Stimulated activated CD4-positive, alpha-beta T cell treated with anti-CD3 and anti-CD28 coated beads, Interleukin-4, amount 100 ng/mL, for 4 hours (primary cell): ENCODE measurements at places on chromosomes 4 and X.

GRCh38 chr4:82493721-82494425, 63.5 kb downstream of the ENOPH1 start:
- no peak for DNase-seq

- no peak for DNase-seq
These were observed 103.7 kb downstream of the PSAPL1 start for GRCh38 chr4:7330811-7331681.

DNA sequence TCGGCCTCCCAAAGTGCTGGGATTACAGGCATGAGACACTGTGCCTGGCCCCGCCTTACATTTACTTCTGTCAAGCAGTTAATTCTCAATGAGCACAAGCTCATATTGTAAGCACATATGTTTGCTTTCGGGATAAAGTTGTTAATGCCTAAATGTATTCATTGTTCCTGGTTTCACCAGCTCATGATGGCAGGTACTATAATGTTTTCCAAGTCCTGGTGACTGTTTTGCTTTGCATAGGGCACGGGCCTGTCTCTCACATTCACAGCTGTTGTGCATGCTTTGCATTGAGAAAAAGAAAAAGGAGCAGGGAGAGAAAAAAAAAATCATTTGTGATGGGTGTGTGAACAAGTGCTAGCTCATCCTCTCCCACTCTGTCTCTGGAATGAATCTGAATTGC, 661.2 kb upstream of the TENM3 start:
- no peak for DNase-seq

GRCh38 chr4:74096265-74096980, 2.6 kb downstream of the CXCL2 start:
- no peak for DNase-seq

- DNase-seq, result no peak
These were observed 372.6 kb upstream of the TECRL start for GRCh38 chr4:64781737-64782326.

- DNase-seq, result no peak
These were observed 118.2 kb downstream of the EPHA5 start for GRCh38 chr4:65552057-65552456.

- no peak for DNase-seq
These were observed 14.5 kb downstream of the TSPAN7 start for GRCh38 chrX:38575888-38576287.

- DNase-seq, result no peak
These were observed 1350.5 kb upstream of the PABPC4L start for GRCh38 chr4:135552131-135552530.

- DNase-seq, result no peak
These were observed 53.2 kb upstream of the C1QTNF7 start for GRCh38 chr4:15374656-15375055.
